ENCODE measurements at places on chromosomes 2 and 18.

DNA sequence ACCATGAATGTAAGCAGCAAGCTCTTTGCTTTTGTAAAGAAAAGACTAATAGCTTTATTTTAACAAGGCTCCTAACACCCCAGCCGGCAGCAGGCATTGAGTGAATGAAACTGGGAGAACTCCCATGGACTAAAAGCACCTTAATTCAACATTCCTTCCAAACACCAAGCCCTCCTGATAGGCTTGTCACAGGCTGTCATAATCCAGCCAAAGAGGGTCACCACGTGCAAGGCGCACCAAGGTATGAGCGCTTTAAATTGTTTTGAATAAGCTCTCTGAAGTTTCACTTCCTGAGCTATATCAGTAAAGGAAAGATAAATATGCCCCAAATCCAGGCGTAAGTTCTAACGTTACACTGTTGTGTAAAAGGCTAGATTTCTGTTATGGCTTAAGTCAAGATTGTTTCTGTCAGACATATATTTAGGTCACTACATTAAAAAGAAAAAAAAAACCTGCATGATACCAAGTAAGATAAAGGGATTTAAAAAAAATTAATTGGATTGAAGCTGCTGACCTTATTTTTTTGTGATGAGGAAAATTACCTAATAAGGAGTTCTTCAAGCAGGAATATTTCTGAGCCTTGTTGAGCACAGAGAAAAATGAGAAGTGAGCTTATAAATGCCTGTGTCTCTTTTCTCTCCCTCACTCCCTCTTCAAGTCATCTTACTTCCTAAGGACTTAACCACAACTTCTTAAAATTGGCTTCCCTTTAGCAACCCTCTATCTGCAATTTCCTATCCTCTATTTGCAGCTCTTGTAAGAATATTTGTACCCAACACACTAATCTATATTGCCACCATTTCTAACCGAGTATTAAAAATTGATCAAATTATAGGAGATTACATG is 136.1 kb upstream of the NRP2 start:
- DNase-seq = no peak

DNA sequence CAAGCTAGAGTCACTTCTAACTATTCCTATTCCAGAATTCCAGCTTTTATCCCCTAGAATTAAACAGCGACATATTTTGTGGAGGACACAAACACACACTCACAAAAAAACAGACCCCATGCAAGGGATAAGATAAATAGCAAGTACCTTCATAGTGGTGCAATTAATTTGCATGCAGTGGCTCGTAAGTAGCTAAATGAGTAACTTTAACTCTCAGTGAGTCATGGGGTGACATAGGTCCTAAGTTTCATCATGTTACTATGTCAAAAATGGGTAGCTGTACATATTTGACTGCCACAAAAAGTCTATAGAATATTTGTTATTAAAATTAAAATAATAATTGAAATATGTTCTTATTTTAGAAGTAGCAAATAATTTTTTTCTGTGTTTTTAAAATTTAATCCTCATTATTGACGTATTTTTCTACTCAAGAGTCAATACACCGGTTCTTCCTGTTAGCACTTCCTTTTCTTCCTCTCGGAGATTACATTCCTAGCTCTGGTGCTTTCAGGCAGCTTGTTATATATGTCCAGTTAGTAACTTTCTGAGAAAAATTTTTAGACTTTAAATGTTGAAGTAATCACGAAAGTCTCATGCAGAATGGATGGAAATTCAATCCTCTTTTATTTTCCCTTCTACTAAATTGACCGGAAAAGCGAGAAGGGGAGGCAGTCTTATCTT is 247.0 kb downstream of the KCNH7 start:
- DNase-seq = no peak

GRCh38 chr2:164754157-164755093 is 87.2 kb downstream of the COBLL1 start:
- no peak for DNase-seq

GRCh38 chr18:11982981-11983380 is 1.7 kb downstream of the IMPA2 start:
- no peak for DNase-seq

- no peak for DNase-seq
Observed at GRCh38 chr18:4351005-4351404, 104.1 kb downstream of the DLGAP1 start.

DNA sequence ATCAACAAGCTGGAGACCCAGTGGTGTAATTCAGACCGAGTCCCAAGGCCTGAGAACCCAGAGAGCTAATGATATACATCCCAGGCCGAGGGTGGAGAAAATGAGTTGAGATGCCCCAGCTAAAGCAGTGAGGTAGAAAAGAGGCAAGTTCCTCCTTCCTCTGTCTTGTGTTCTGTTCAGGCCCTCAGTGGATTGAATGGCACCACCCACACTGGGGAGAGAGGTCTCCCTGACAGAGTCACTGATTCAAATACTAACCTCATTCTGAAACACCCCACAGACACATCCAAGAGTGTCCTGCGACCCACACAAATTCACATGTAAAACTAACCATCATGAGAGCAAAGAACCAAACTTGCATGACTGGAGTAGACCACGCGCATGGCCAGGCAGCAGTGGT is 215.3 kb downstream of the ANAPC1 start:
- DNase-seq = no peak

GRCh38 chr2:118609138-118609537 is 238.3 kb downstream of the EN1 start:
- no peak for DNase-seq

DNA sequence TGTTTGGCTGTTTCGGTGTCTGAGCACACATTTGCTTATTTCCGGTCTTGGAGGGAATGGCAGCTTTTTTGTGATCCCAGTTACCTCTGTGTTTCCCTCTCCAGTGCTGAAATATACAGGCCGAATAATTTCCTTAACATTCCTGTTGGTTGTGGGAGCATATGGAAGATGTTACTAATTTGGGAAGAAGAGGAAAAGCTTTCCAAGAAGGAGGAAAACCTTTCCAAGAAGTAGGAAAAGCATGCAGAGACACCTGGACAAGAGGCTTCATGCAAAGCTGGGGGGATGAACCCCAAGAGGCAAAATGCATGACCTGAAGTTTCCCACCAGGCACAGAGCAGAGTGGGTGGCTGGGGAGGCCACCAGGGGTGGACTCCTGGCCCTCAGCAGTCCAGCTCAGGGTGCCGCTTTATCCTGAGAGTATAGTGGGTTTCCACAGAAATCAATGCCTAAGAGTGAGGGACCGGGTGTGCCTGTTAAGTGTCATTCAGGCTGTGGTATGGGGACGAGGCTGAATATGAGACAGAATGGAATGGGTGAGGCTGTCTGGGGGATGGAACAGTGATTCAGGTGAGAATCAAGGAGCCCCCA is 25.5 kb upstream of the GNAL start:
- no peak for DNase-seq

DNA sequence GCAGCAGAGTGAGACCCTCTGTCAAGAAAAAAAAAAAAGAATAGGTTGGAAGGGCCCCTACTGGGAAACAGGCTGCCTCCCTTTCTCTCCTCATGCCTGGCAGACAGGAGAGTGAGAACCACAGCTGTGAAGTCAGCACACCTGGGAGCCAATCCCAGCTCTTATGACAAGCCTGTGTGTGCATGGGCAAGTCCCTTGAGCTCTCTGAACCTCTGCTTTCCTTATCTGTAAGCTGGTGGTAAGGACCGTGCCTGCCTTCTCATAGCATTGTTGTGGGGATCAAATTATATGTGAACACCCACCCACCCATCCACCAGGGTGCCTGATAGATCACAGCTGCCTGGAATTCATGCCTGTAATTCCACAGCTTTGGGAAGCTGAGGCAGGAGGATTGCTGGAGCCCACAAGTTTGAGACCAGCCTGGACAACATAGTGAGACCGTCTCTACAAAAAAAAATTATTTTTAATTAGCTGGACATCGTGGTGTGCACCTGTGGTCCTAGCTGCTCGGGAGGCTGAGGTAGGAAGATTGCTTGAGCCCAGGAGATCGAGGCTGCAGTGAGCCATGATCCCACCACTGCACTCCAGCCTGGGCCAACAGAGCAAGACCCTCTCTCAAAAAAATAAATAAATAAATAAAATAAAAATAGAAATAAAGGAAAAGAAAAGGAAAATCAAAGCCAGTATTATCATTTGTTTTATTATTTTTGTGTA is 66.9 kb upstream of the MCFD2 start:
- DNase-seq = no peak

DNA sequence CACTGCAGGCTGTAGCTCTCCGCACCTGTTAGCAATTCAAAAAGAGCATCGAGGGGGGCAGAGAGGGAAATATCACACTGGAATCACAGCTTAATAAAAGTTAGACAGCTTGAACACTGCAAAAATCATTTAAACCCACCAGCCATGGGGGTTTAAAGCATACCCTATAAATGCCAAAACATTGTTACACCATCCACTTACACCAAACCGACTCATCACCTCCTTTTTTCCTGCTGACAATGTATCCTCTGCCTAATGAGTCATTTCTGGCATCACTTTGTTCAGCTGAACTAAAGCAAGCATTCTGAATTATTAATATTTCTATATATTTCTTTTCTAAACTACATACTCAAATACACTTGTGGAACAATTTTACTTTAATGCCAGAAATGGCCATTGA is 21.6 kb downstream of the MC4R start:
- DNase-seq = no peak

DNA sequence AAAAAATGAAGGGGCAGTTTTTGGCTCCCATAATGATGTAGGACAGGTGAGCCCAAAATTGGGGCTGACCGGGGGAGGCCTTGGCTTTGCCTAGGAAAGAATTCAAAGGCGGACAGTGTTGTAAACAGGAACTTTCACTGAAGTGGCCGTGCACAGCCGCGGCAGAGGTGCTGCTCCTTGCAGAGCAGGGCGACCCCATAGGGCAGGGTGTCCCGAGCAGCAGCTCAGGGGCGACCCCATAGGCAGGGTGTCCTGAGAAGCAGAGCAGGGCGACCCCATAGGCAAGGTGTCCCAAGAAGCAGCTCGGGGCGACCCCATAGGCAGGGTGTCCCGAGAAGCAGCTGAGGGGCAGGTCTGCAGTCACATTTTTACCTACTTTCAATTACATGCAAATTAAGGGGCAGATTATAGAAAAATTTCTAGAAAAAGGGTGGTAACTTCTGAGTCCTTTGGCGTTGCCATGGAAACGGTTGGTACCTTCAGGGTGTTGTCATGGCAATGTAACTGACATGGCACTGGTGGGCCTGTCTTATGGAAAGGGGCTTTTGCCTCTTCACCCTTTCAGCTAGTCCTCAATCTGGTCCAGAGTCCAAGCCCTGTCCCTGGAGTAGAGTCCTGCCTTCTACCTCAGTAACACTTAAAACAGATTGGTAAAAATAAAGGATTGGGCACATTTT is 134.5 kb downstream of the FBXO15 start:
- no peak for DNase-seq

DNA sequence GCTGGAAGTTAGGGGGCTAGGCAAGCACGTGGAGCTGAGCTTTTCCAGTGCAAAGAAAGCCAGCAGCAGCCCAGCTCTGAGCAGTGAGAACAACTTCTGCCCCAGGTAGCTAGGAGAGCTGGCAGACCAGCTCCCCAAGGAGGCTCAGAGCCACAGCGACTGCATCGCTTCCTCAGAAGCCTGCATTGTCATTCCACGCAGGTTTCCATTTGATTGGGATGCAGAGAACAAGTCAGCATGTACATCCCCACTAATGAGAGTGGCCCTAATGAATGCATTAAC is 45.1 kb downstream of the C1QL2 start:
- no peak for DNase-seq

- DNase-seq = peak; percentile 20
Observed at GRCh38 chr2:94982675-94983074, 42.8 kb upstream of the MAL start.

DNA sequence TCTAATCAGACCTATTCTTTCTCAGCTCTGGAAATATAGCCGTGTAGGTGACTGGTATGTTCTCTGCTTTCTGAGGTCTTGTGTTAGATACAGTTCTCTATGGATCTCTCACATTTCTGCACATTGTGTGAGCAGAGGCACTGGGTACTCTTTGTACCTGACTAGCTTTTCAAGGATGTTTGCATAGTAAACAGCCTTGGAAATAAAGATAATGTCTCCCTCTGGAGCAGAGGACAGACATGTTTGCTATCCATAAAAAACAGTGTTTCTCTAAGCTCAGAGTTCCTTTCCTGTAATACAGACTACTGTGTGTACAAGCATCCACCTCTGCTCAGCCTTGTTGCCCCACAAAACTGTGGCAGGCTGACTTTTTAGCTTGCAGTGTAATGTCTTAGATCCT is 279.2 kb downstream of the CTNNA2 start:
- no peak for DNase-seq

DNA sequence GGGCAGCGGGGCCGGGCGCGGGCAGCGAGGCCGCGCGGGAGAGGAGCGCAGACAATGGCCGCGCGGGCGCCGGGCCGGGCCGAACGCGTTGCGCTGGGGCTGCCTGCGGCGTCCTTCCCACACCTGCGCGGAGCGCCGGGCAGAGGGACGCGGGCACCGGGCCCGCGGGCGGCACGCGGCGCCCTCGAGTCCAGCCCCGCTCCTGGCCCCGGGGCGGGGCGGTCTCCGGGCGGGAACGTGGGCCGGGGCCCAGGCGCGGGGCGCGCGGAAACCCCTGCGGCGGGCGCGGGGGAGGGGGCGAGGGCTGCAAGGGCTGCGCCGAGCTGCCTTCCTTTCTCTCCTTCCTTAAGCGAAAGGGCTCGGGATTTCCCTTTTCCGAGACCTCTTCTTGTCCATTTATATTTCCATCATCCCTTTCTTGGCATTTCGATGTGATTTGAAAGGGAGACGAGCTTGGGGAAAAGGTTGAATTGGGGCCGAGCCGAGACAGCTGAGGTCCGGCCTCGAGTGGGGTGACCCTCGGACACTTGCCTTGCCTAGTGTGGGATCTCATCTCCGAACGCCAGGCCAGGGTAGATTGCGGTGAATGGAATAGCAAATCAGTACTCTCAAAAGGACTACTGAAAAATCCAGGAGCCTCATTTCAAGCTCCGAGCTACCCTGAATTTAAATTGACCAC is 676 bp downstream of the KLHL23 start:
- peak; percentile 41 for DNase-seq

GRCh38 chr2:232076736-232077135 is 115.2 kb downstream of the DIS3L2 start:
- DNase-seq = no peak

DNA sequence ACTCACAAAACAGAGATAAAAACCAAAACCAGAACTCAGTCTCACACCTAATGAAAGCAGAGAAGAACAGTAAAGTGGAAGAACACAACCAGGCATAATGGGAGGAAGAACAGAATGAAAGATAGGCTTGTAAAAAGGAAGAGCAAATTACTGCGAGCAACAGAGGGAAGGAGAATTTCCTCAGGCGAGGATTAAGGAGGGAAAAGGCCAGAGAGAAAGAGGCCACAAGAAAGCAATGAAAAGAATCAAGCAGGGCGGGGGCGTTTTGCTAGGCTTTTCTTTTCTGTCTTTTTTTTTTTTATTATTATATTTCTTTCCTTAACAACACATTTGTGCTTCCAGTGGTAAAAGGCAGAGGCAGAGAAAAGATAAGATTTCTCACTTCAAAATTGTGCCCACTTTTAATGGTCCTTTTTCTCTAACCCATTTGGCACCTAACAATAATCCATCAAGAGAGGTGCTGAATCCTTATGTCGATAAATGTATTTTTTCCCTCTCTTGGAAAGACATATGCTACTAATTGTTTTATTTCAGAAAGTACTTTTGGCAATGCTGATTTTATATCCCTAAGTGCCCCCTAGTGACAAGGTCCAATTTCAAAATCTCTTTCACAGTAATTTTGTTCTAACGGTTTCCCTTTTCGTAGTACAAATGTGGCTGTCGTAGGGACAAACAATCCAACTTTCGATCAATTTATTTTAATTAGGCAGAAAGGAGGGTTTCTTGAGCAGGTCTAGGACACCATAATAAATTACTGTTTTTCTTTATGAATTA is 138.7 kb upstream of the AQP4 start:
- peak; percentile 26 for DNase-seq
